A549 treated with DMSO at 1 μM for 4 hours (cell line): ENCODE measurements at places on chromosomes 5 and 9. TPM values are rescaled to one million over a fixed set of nuclear protein-coding genes. Genes with fewer than 3 reads are reported as not detected.

The GADD45G gene
- 0.19 to 0.30 TPM (median 0.24 TPM) in 4 of 5 replicates, not detected in the other for total RNA-seq

The KYAT1 gene
- 7.5 to 10.3 TPM (median 8.9 TPM) in 5 replicates for total RNA-seq

The BHMT2 gene
- not detected in 5 replicates for total RNA-seq

The LMX1B gene
- total RNA-seq = 1.2 to 1.9 TPM (median 1.5 TPM) in 5 replicates

The SPATA31E1 gene
- 0.04 TPM in 1 of 5 replicates, not detected in the others for total RNA-seq

The OGN gene
- not detected in 5 replicates for total RNA-seq

The BARHL1 gene
- total RNA-seq = 0.06 TPM in 1 of 5 replicates, not detected in the others

The ACTBL2 gene
- 0.02 to 0.09 TPM (median 0.06 TPM) in 5 replicates for total RNA-seq

The B4GALT1 gene
- 151 to 192 TPM (median 175 TPM) in 5 replicates for total RNA-seq

The PCDHB3 gene
- total RNA-seq = 0.04 to 0.05 TPM in 2 of 5 replicates, not detected in the others

The IFT74 gene
- 13.1 to 16.5 TPM (median 14.8 TPM) in 5 replicates for total RNA-seq

The IFNK gene
- total RNA-seq = not detected in 5 replicates

The GRM6 gene
- total RNA-seq = not detected in 5 replicates

The KIF4B gene
- total RNA-seq = 0.03 to 0.05 TPM (median 0.04 TPM) in 3 of 5 replicates, not detected in the others

The ADAMTS6 gene
- 0.05 to 0.18 TPM (median 0.08 TPM) in 5 replicates for total RNA-seq

The OTP gene
- 0.06 to 0.08 TPM (median 0.08 TPM) in 5 replicates for total RNA-seq

The CARTPT gene
- total RNA-seq = not detected in 5 replicates

The WDR31 gene
- 1.0 to 1.5 TPM (median 1.4 TPM) in 5 replicates for total RNA-seq

The ALDH1A1 gene
- 4,424 to 5,975 TPM (median 5,388 TPM) in 5 replicates for total RNA-seq

The EGFL7 gene
- total RNA-seq = 41.7 to 60.0 TPM (median 50.7 TPM) in 5 replicates

The KCNN2 gene
- total RNA-seq = 0.11 to 0.23 TPM (median 0.17 TPM) in 4 of 5 replicates, not detected in the other

The LRRC26 gene
- 0.26 to 1.5 TPM (median 1.0 TPM) in 5 replicates for total RNA-seq

The CD14 gene
- total RNA-seq = 3.6 to 4.4 TPM (median 4.0 TPM) in 5 replicates

The PCDH12 gene
- total RNA-seq = 0.06 to 0.09 TPM (median 0.09 TPM) in 3 of 5 replicates, not detected in the others

The LVRN gene
- total RNA-seq = 0.07 to 0.19 TPM (median 0.17 TPM) in 5 replicates

The IL3 gene
- total RNA-seq = not detected in 5 replicates

The PDCD1LG2 gene
- 0.25 to 0.63 TPM (median 0.39 TPM) in 5 replicates for total RNA-seq

The PCDHGB5 gene
- total RNA-seq = 2.3 to 2.7 TPM (median 2.6 TPM) in 5 replicates

The RARS1 gene
- 101 to 109 TPM (median 105 TPM) in 5 replicates for total RNA-seq

The AP3S1 gene
- 53.2 to 85.5 TPM (median 77.4 TPM) in 5 replicates for total RNA-seq

The GPX8 gene
- 37.5 to 49.4 TPM (median 44.5 TPM) in 5 replicates for total RNA-seq

The PHAX gene
- total RNA-seq = 53.1 to 63.2 TPM (median 55.8 TPM) in 5 replicates

The TMEM174 gene
- total RNA-seq = not detected in 5 replicates
